Breast epithelium (tissue), 4 donors: ENCODE measurements at places on chromosomes 1 and 21. TPM values are rescaled to one million over a fixed set of nuclear protein-coding genes. Genes with fewer than 3 reads are reported as not detected.

Gene MROH9
- not detected for total RNA-seq

Gene IFT25
- 20.8 TPM for total RNA-seq

Gene LRRC53
- not detected for total RNA-seq

Gene TRIM33
- 80.9 TPM for total RNA-seq

Gene RGS8
- not detected for total RNA-seq

Gene GREM2
- total RNA-seq = 1.0 TPM

Gene CHIA
- total RNA-seq = not detected

Gene GBP2
- 53.0 TPM for total RNA-seq

Gene CPTP
- total RNA-seq = 16.4 TPM

Gene NPR1
- 19.9 TPM for total RNA-seq

Gene RNF223
- total RNA-seq = 0.33 TPM

Gene KLHL20
- total RNA-seq = 29.8 TPM

Gene AGTRAP
- 66.4 TPM for total RNA-seq

Gene IGSF3
- total RNA-seq = 21.6 TPM

Gene HES5
- total RNA-seq = not detected

Gene CNTN2
- total RNA-seq = not detected

Gene ZC3H12A
- total RNA-seq = 82.8 TPM

Gene METTL13
- total RNA-seq = 28.4 TPM

Gene DMRTA2
- not detected for total RNA-seq

Gene CFHR4
- total RNA-seq = not detected

Gene A3GALT2
- total RNA-seq = not detected

Gene IL20
- 1.5 TPM for total RNA-seq

Gene NKAIN1
- total RNA-seq = not detected

Gene TTC4
- 26.9 TPM for total RNA-seq

Gene KCNJ9
- not detected for total RNA-seq

Gene ZBTB18
- total RNA-seq = 16.7 TPM

Gene APP
- total RNA-seq = 270 TPM

Gene TTC22
- total RNA-seq = 7.9 TPM

Gene USP16
- total RNA-seq = 35.7 TPM

Gene SELENBP1
- total RNA-seq = 148 TPM

Gene ARHGEF10L
- 51.4 TPM for total RNA-seq

Gene GBP4
- total RNA-seq = 5.1 TPM

Gene SLC30A2
- 0.16 TPM for total RNA-seq

Gene C1QTNF12
- not detected for total RNA-seq

Gene CFHR1
- total RNA-seq = not detected

Gene ATP1A4
- total RNA-seq = not detected
